ENCODE measurements at places on chromosomes 16 and 17. TPM values are rescaled to one million over a fixed set of nuclear protein-coding genes. Genes with fewer than 3 reads are reported as not detected.

KRTAP2-1 gene
- total RNA-seq = not detected

PDILT gene
- not detected for total RNA-seq

COIL gene
- total RNA-seq = 17.8 TPM

SLC12A3 gene
- not detected for total RNA-seq

PERCC1 gene
- total RNA-seq = not detected

CRLF3 gene
- 16.4 TPM for total RNA-seq

SULT1A3 gene
- total RNA-seq = 1.0 TPM

UNC45B gene
- under 0.01 TPM for total RNA-seq

TMIGD1 gene
- total RNA-seq = not detected

AIPL1 gene
- total RNA-seq = not detected

TBC1D3D gene
- under 0.01 TPM for total RNA-seq

NPIPA7 gene
- total RNA-seq = 0.85 TPM

FBXO47 gene
- under 0.01 TPM for total RNA-seq

GALK1 gene
- total RNA-seq = 16.0 TPM

LIG3 gene
- total RNA-seq = 58.4 TPM

IKZF3 gene
- under 0.01 TPM for total RNA-seq

TOM1L1 gene
- total RNA-seq = 51.3 TPM

PRRT2 gene
- not detected for total RNA-seq

SLC16A5 gene
- total RNA-seq = 20.5 TPM

SOST gene
- not detected for total RNA-seq

EARS2 gene
- 49.5 TPM for total RNA-seq

CTDNEP1 gene
- total RNA-seq = 26.3 TPM

TNRC6A gene
- 30.8 TPM for total RNA-seq

PLCD3 gene
- 185 TPM for total RNA-seq

TTYH2 gene
- total RNA-seq = 3.8 TPM

PPP1R27 gene
- not detected for total RNA-seq

RCVRN gene
- total RNA-seq = not detected

CYTH1 gene
- 44.6 TPM for total RNA-seq

NPIPB9 gene
- 3.1 TPM for total RNA-seq

TRAF4 gene
- total RNA-seq = 59.9 TPM

GAS2L2 gene
- total RNA-seq = 0.07 TPM

HSD11B2 gene
- total RNA-seq = 4.6 TPM

RRAD gene
- total RNA-seq = 3.1 TPM

LPO gene
- 0.21 TPM for total RNA-seq

PRR35 gene
- under 0.01 TPM for total RNA-seq

TMED6 gene
- under 0.01 TPM for total RNA-seq

NFATC2IP gene
- total RNA-seq = 19.8 TPM

GNAO1 gene
- under 0.01 TPM for total RNA-seq

ABCC11 gene
- 0.34 TPM for total RNA-seq

SLC38A7 gene
- total RNA-seq = 22.9 TPM

CES3 gene
- 1.4 TPM for total RNA-seq

TANC2 gene
- total RNA-seq = 126 TPM

CACNA1H gene
- total RNA-seq = not detected

RAB26 gene
- total RNA-seq = 0.28 TPM

LRRC3C gene
- total RNA-seq = not detected

C16orf74 gene
- 51.1 TPM for total RNA-seq

ATF7IP2 gene
- 7.9 TPM for total RNA-seq
